ENCODE measurements at places on chromosomes 7 and 10. TPM values are rescaled to one million over a fixed set of nuclear protein-coding genes. Genes with fewer than 3 reads are reported as not detected.

Gene HOXA11
- total RNA-seq = not detected

- DNase-seq = no peak
- H3K36me3 ChIP-seq = no peaks in the 10 kb centered on the region
- H3K27me3 ChIP-seq = no peaks in the 10 kb centered on the region
- no peaks in the 10 kb centered on the region for H3K4me1 ChIP-seq
- no peak overlapping the region for H3K4me3 ChIP-seq
Observed at GRCh38 chr10:2897619-2898508, 169.5 kb upstream of the PFKP start.

Gene RBM20
- not detected for total RNA-seq

Gene LRRD1
- total RNA-seq = not detected

GRCh38 chr7:3162289-3162688 lies 118.6 kb upstream of the CARD11 start:
- H3K27ac ChIP-seq = no peak overlapping the region
- H3K4me1 ChIP-seq = peaks cover 6% of the 10 kb centered on the region
- H3K4me3 ChIP-seq = no peak overlapping the region
- no peak for DNase-seq
- no peaks in the 10 kb centered on the region for H3K36me3 ChIP-seq

Gene NOS3
- 12.2 TPM for total RNA-seq

DNA sequence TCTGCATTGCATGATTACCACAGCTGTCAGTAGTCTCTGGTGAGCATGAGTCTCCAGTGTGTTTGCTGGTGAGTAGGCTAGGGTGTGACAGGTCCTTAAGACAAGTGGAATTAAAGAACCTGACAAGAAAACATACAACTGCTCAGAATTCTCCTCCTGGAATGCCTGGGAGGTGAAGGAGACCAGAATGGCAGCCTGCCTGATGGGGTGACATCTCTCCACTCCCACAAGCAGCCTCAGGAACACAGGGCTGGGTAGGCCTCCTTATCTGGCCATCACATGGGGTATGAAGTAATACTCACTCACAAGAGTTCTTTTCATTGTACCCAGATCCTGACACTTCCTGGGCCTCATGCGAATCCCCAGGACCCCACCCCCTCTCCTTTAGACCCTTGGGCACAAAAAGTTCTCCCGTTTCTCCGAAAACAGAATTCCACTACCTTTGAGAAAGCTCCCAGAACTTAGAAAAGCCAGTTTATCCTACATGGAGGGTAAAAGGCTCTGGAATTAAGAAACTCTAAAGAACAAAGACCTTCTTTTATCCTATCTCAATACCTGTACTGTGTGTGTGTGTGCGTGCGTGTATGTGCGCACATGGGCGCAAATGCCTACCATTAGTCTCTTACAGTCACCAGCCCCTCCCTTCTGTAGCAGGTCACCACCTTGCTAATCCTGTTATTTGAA lies 33.4 kb upstream of the C1GALT1 start:
- peaks cover 10% of the 10 kb centered on the region for H3K36me3 ChIP-seq
- no peak for DNase-seq
- no peaks in the 10 kb centered on the region for H3K27me3 ChIP-seq
- no peak overlapping the region for H3K4me3 ChIP-seq
- no peak overlapping the region for H3K27ac ChIP-seq
- H3K4me1 ChIP-seq = peaks cover 12% of the 10 kb centered on the region

DNA sequence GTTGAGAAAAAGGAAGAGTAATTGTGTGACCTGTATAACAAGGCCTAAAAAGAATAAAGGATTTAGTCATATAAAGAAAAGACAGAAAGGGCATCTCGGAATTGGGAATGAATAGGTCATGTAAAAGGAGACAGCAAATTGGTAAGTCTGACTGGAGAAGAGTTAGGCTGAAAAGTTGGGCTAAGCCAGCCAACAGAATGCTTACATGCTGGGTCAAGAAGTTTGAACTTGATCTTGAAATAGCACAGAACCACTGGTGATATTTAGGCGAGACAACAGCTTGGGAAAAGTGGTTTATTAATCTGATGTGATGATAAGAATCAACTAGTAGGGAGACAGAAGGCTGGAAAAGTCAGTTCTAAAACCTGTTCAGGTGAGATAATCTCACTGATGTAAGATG lies 4.8 kb downstream of the IDE start:
- no peak for DNase-seq
- H3K36me3 ChIP-seq = peaks cover 9% of the 10 kb centered on the region
- H3K27me3 ChIP-seq = peaks cover 2% of the 10 kb centered on the region
- peaks cover 17% of the 10 kb centered on the region for H3K4me1 ChIP-seq

GRCh38 chr10:14478201-14478600 lies 147.5 kb upstream of the FRMD4A start:
- H3K4me3 ChIP-seq = no peak overlapping the region
- no peak for DNase-seq
- peaks cover 21% of the 10 kb centered on the region for H3K27me3 ChIP-seq
- H3K36me3 ChIP-seq = no peaks in the 10 kb centered on the region

Gene ALDH18A1
- total RNA-seq = 63.9 TPM

DNA sequence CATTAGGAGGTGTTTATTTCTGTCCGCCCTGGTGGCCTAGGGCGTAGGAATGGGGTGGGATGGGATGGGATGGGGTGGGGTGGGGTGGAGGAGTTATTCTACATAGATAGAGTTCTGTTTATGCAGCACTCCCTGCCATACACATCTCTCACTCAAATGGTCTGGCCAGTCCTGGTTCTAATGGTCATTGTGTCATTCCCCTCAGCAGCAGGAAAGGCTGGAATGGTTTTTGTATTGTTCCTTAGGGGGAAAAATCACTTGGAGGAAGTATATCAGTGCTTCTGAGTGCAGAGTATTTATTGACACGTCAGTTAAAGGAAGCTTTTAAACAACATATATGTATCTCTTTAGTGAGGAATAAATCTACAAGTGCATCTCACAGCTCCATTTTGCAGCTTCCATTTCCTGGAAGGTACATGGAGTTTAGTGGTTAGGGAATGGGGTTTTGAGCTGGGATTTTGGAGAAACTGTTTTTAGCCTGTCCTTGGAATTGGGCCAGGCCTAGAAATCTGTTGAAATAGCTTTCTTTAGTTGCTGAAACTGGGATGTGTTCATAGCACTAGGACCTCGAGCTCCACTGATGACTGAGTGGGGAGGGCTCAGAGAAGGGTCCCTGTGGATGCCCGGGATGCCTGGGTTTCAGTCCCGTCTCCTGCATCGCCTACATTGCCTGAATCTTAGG lies 8.3 kb downstream of the TSPAN14 start:
- no peak for DNase-seq
- no peaks in the 10 kb centered on the region for H3K27me3 ChIP-seq

- no peak for DNase-seq
- H3K27me3 ChIP-seq = no peaks in the 10 kb centered on the region
- H3K4me3 ChIP-seq = no peak overlapping the region
- H3K4me1 ChIP-seq = no peaks in the 10 kb centered on the region
- H3K27ac ChIP-seq = no peak overlapping the region
- no peaks in the 10 kb centered on the region for H3K36me3 ChIP-seq
Observed at GRCh38 chr10:86113044-86113443, 253.6 kb downstream of the GRID1 start.

DNA sequence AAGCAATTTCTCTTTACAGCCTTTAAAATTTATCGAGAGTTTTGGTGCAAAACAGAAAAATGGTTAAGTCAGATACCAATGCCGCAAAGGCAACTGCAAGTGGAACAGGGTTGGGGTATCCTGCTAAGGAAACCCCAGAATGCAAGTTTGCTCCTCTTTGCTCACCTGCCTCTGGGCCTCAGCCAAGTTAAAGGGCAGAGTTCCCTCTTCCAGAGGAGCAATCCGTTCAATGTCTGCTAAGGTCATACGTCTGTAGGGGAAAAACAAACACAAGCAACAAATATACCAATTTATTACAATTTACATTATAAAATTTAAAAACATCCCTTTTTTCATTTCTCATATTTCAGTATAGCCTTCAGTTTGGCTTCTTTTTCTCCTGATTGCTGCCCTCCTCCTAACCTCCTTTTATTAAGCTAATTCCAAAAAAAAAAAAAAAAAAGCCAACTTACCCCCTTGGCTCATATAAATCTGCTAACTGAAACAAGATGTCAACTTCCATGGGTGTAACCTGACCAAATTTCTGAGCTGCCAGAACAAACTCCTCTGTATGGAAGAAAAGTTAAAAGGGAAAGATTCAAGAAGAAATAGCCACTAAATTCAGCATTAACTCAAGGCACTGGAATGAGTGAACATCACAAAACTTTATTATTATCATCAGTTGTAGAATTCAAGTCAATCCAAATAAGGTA lies 132.6 kb downstream of the SLC25A13 start:
- peaks cover 19% of the 10 kb centered on the region for H3K36me3 ChIP-seq
- DNase-seq = no peak
- H3K4me1 ChIP-seq = no peaks in the 10 kb centered on the region

DNA sequence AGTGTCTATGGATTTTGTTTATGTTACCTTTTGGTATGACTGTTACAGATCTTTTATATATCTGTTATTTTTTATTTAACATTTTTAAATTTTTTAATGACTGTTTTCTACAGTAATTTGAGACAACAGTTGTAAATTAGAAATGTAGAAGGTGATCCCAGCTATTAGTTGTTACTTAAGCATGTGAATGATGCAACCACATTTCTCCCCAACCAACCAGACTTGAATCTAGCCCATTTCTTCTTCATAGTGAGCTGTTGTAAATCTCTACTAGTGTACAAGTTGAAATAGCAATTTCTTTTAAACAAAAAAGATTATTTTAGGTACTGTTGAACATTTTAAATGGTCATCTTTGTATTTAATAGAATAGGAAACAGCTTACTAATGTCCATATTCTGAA lies 18.0 kb downstream of the TMEM106B start:
- no peaks in the 10 kb centered on the region for H3K27me3 ChIP-seq
- H3K4me1 ChIP-seq = peaks cover 20% of the 10 kb centered on the region
- peaks cover 52% of the 10 kb centered on the region for H3K36me3 ChIP-seq

GRCh38 chr7:137682596-137682995 lies 164.2 kb downstream of the DGKI start:
- H3K36me3 ChIP-seq = no peaks in the 10 kb centered on the region
- H3K4me1 ChIP-seq = no peaks in the 10 kb centered on the region
- no peaks in the 10 kb centered on the region for H3K27me3 ChIP-seq
- DNase-seq = no peak
- no peak overlapping the region for H3K27ac ChIP-seq

Gene NUTM2E
- total RNA-seq = 0.11 TPM

- H3K36me3 ChIP-seq = no peaks in the 10 kb centered on the region
- H3K27me3 ChIP-seq = peaks cover 28% of the 10 kb centered on the region
- H3K4me1 ChIP-seq = peaks cover 9% of the 10 kb centered on the region
- no peak overlapping the region for H3K4me3 ChIP-seq
- DNase-seq = no peak
- no peak overlapping the region for H3K27ac ChIP-seq
Observed at GRCh38 chr7:36370046-36370445, 19.6 kb upstream of the ANLN start.

GRCh38 chr10:35140126-35140525 lies 13.5 kb downstream of the CREM start:
- peaks cover 38% of the 10 kb centered on the region for H3K4me1 ChIP-seq
- no peak overlapping the region for H3K4me3 ChIP-seq
- peaks cover 18% of the 10 kb centered on the region for H3K36me3 ChIP-seq
- no peak overlapping the region for H3K27ac ChIP-seq

Gene FXYD4
- not detected for total RNA-seq

Gene FGFR2
- not detected for total RNA-seq

Gene ACSM6
- not detected for total RNA-seq

- no peaks in the 10 kb centered on the region for H3K4me1 ChIP-seq
- no peaks in the 10 kb centered on the region for H3K27me3 ChIP-seq
- no peak for DNase-seq
- H3K27ac ChIP-seq = no peak overlapping the region
Observed at GRCh38 chr7:117816727-117817126, 56.5 kb downstream of the CTTNBP2 start.

- no peak for DNase-seq
- H3K4me1 ChIP-seq = peaks cover 43% of the 10 kb centered on the region
- H3K27ac ChIP-seq = peak within 1 kb of the TSS; percentile 97
- no peaks in the 10 kb centered on the region for H3K27me3 ChIP-seq
- H3K36me3 ChIP-seq = peaks cover 69% of the 10 kb centered on the region
- H3K4me3 ChIP-seq = peak within 1 kb of the TSS; percentile 93
Observed at GRCh38 chr10:6579904-6580278, at the start of gene PRKCQ. TSS of gene PRKCQ (minus strand) at chr10:6580276. CDS start at chr10:6515135, 65,141 bp downstream.

GRCh38 chr7:144384071-144384470 lies 19.4 kb downstream of the NOBOX start:
- DNase-seq = no peak
- H3K27ac ChIP-seq = no peak overlapping the region
- H3K4me1 ChIP-seq = no peaks in the 10 kb centered on the region
- no peaks in the 10 kb centered on the region for H3K36me3 ChIP-seq

Gene UPK3B
- total RNA-seq = 0.68 TPM

DNA sequence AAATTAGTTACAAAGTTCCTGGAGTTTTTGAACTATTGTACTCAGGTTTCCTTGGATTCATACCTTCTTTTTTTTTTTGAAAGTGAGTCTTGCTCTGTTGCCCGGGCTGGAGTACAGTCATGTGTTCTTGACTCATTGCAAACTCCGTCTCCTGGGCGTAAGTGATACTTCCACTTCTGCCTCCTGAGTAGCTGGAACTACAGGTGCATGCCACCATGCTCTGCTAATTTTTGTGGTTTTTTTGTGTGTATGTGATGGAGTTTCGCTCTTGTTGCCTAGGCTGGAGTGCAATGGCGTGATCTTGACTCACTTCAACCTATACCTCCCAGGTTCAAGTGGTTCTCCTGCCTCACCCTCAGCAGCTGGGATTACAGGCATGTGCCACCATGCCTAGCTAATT lies 22.3 kb downstream of the MCM10 start:
- no peak for DNase-seq
- no peaks in the 10 kb centered on the region for H3K4me1 ChIP-seq
- H3K27me3 ChIP-seq = no peaks in the 10 kb centered on the region
- H3K27ac ChIP-seq = no peak overlapping the region

DNA sequence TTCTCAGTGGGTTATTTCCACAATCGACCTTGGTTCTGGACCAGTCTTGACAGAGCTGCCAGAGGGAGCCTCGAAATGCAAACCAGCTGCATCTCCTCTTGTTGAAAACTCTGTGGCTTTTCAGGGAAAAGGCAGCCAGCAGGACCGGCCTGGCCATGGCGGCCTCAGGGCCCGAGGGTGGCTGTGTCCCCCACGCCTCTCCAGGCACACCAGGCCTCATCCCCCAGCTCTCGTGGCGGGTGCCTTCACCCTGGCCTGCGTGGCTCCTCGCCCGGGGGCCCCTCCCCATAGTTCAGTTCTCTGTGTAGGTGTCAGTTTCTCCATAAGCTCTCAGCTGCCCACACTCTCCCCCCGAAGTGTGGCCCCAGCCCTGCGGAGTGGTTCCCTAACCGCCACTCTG lies 63.5 kb downstream of the MGMT start:
- no peak overlapping the region for H3K4me3 ChIP-seq
- no peak overlapping the region for H3K27ac ChIP-seq
- DNase-seq = no peak
- H3K36me3 ChIP-seq = peaks cover 9% of the 10 kb centered on the region
- H3K27me3 ChIP-seq = no peaks in the 10 kb centered on the region

DNA sequence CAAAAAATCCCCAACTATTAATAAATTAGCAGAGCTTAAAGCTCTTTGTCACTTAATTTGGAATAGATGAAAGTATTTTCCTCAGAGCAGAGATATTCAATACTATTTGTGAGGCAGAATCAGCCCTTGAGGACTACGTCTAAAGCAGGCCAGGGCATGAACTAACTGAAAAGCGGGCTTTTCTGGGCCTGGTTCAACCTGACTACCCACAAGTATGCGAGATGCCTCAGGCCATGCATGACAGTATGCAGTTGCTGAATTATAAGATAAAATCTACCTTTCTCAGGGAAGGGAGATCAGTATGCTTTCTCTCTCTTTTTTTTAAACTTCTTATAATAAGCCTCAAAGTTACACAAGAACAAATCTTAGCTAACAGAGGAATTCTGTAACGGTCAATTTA lies 20.1 kb downstream of the TMEM168 start:
- peaks cover 4% of the 10 kb centered on the region for H3K36me3 ChIP-seq
- H3K4me1 ChIP-seq = peaks cover 4% of the 10 kb centered on the region
- no peak for DNase-seq
- no peaks in the 10 kb centered on the region for H3K27me3 ChIP-seq
- no peak overlapping the region for H3K4me3 ChIP-seq
